Osteoblast (primary cell): ENCODE measurements at places on chromosomes 2 and 18. TPM values are rescaled to one million over a fixed set of nuclear protein-coding genes. Genes with fewer than 3 reads are reported as not detected.

GRCh38 chr2:176285321-176285720 lies 16.1 kb downstream of the MTX2 start:
- DNase-seq: no peak

The DSG2 gene
- total RNA-seq: 9.0 and 21.2 TPM in 2 replicates

DNA sequence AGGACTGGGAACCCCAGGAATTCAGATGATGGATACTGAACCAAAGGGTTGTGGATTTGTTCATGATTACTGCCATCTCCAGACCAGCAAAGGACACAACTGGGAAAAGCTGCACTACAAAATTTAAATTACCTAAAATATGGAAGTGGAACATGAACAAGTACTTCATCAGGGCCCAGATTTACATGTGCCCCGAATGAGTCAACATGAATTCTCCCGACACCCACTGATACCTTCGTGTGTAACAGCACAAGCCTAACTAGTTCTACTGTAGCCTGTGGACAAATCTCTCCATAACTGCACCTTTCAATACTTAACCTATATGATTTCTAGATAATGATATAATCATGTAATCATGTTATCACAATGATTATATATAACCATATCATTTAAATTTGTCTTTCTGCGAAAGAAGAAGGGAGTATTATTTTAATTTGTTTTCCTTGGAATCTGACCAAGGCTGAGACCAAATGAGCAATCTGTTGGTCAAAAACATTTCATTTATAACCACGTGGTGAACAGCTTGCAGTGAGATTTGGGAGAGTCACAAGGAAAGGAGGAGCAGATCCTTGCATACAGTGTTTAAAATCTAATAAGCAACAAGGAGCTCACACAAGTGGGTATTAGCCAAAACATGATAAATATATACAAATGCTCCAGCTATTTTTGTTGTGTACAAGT lies 70.5 kb downstream of the CACNB4 start:
- peak; percentile 58 for DNase-seq

DNA sequence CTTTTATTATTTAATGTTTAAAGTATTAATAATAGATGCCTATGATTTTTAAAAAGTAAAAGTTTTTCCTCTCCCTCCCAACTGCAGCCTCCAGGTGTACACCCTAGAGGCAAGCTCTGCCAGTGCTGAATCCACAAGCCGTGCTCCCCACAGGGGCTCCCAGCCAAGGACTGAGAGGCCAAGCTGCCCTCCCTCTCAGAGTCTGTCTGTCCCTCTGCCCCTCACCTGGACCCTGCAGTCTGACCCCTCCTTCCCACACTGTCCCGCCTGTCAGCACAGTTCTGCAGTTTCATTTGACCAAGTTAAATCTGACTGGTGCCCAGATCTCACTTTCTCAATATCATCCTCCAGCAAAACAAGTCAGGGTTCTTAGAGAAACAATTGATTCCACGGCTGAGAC lies 14.8 kb upstream of the PROC start:
- DNase-seq: no peak

The EVX2 gene
- total RNA-seq: under 0.01 TPM in 1 of 2 replicates, not detected in the other

DNA sequence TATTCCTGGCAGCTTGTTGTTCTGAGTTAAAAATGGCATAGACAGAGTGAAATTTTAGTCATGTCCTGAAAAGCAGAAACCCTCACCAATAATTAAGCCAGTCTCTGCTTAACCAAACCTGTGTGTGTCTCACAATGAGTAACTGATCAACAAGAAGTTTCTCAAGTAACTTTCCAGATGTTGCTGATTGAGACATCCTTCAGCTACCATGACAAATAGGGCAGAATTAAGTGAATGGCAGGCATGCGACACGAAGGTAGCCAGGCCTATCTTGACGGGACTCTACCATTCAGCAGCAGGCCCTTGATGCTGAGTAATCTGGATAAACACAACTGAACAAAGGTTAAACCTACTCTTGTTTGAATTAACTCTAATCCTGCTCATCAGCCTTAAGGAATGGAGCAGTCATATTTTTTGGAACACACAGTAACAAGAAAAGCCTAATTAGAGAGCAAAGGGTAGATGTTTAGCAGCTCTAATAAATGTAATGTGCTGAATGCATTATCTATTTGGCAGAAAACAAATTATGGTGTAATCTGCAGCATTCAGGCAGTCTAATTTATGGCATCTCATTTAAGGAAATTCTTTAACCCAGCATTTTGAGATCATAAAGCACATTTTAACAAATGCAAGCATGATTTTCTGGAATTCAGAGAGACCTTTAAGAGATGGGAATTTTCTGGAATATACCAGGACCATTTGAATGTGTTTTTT lies 159.5 kb upstream of the EPHA4 start:
- no peak for DNase-seq

DNA sequence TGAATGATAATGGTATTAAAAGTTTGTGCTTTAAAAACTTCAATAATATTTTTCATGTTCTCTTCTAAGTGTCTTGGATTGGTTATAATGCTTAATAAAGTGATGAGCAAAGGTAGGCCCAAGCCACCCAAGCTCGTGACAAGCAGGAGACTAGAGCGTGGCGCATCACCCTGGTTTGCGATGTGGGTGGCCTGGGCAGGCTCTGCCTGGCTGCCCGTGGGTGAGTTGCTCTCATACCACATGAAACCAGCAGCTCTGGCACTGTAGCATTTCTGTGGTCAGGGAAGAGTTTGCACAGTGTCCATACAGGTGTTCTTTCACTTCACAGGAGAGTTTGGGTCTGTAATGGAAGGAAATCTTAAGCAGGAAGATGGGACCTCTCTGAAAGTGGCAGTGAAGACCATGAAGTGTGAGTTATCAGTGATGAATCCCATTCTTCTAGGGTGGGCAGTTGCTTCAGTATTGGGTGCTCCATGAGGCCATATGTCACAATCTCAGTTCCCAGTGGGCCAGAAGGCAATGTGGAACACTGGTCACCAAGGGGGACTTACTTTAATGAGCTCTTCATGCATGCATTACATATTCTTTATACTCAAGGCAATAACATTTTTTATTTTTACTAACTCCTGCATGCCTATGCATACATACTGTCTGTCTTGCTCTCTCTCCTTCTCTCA lies 51.4 kb upstream of the TMEM87B start:
- DNase-seq: no peak

DNA sequence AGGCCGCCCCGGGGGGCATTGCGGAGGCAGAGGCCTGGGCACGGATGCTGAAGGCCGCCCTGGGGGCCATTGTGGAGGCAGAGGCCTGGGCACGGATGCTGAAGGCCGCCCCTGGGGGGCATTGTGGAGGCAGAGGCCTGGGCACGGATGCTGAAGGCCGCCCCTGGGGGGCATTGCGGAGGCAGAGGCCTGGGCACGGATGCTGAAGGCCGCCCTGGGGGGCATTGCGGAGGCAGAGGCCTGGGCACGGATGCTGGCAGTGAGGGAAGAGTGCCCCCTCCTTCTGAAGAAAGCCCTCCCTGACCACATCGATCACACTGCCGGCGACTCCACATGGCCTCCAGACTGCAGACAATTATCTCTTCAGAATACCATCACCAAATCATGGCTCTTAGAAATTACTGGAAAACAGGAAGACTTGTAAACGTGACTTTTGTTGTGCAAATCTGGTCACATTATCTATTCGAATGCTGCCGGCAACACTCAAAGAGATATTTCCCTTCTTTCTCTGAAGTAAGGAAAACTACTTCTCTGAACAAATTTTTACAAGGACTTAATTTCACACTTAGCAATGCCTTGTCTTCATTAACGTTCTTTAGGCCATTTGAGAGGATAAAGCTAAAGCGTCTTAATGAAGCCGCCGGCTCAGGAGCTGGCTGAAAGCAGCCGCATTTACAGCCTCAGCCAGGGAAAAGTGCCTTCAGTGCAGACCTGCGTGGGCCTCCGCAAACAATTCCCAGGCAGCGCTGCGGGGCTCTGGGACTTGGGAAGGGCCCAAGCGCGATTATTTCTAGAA lies 18.1 kb upstream of the SNTG2 start:
- no peak for DNase-seq

- no peak for DNase-seq
Observed at GRCh38 chr18:76846217-76846616, 23.9 kb downstream of the ZNF236 start.

The HAAO gene
- total RNA-seq: 0.72 and 1.8 TPM in 2 replicates

The ZEB2 gene
- total RNA-seq: 119 and 128 TPM in 2 replicates

DNA sequence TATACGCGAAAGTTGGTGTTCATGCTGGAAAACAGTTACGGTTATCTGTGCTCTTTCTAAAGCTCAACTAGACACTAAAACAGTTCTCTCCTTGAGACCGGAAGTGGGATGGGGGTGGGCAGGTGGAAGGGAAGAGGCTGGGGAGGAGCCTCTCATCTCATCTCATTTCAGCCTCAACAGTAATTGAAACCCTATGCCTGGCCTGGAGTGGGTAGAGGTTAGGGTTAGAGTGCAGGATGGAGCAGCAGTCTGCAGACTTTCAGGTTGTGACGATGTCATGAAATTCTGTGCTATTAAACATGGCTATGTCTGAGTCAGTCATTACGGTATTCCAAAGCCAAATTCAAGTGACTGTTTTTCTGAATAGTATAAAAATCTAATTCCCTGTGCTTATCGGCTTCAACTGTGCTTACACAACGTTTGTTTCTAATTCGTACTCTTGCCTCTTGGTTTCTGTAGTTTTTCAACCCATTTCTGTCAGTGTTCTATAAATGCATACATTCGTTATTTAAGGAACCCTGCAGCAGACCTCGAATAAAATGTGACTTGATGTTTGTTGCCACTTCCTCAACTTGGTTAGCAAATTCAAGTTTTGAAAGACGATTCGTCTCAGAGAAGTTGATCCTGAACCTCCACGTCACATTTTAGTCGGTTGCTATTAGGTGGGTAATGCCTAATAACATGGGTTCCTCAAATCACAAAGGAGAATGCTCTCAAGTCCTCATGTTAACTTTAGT lies 75.8 kb upstream of the TCF7L1 start:
- peak; percentile 21 for DNase-seq
